Inflammatory macrophage (primary cell): ENCODE measurements at places on chromosomes 5 and 9.

GRCh38 chr5:38423276-38424147 lies 132.9 kb downstream of the LIFR start:
- no peak for DNase-seq

GRCh38 chr5:131854134-131854533 lies 57.3 kb upstream of the FNIP1 start:
- DNase-seq: peak; percentile 9

DNA sequence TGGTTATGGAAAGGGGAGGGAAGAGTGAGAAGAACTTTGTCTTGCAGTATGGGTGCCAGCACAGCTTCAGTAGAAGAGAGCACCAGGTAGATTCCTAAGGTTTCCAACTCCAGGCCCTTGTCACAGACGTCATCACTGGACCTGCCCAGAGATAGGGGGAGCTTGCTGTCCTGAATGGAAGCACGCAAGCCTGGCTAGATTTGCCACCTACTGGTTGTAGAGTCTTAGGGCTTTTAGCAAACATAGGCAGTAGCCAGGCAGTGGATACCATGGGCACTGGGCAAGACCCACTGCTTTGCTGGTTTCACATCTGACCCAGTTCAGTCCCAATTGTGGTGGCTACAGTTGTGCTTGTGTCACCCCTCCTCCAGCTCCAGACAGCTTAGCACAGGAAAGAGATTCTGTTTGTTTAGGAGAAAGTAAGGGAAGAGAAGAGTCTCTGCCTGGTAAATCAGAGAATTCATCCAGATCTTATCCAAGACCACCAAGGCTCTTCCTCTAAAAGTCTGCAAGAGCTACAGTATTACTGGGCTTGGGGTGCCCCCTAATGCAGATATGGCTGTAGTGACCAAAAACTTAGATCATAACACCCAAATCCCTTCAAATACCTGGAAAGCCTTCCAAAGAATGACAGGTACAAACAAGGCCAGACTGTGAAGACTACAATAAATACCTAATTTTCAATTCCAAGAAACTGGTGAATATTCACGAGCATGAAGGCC lies 158.9 kb downstream of the HINT1 start:
- no peak for DNase-seq

GRCh38 chr9:81893929-81894328 lies 34.3 kb upstream of the SPATA31D4 start:
- no peak for DNase-seq

DNA sequence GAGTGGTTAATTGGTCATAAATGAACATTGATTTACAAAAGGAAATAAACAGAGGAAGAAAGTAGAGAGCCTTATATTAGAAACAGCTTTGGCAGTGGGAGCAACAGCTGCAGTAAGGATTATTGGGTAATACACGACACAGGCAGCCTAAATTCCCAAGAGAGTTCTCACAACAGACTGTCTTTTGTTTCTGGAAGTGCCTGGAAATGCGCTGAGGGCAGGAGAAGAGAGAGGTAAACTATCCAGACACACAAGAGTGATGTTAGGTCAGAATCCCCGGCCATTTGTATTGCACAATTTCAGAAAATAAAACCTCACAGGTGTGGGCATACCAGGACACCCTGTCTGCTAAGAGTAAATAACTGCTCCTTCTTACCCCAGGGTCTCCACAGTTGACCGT lies 450.4 kb upstream of the CTNND2 start:
- DNase-seq: no peak

- DNase-seq: peak; percentile 78
Observed at GRCh38 chr9:134267881-134268724, 58.2 kb upstream of the RXRA start.

GRCh38 chr9:125407432-125407973 lies 145.9 kb downstream of the GAPVD1 start:
- no peak for DNase-seq

GRCh38 chr9:121654499-121655140 lies 3.2 kb downstream of the DAB2IP start:
- no peak for DNase-seq

DNA sequence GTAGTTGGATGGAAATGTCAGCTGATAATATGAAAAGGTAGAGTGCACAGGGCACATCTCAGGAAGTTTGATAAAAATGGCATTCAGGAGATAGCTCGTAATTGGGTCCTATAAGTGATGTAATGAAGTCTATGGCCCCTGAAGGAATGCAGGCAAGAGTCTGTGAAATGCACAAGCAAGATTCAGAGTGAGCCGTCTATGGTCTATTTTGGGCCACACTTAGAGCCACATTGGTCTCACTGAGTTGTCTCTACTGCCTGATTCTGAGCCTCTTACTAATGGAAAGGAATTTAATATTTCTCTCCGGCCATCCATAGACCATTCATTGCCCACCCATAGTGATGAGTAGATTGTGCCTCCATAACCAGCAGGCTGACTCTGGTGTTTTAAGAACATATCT lies 111.3 kb upstream of the KCNN2 start:
- DNase-seq: no peak

GRCh38 chr9:135500071-135500524 lies 384 bp upstream of the MRPS2 start:
- DNase-seq: no peak

DNA sequence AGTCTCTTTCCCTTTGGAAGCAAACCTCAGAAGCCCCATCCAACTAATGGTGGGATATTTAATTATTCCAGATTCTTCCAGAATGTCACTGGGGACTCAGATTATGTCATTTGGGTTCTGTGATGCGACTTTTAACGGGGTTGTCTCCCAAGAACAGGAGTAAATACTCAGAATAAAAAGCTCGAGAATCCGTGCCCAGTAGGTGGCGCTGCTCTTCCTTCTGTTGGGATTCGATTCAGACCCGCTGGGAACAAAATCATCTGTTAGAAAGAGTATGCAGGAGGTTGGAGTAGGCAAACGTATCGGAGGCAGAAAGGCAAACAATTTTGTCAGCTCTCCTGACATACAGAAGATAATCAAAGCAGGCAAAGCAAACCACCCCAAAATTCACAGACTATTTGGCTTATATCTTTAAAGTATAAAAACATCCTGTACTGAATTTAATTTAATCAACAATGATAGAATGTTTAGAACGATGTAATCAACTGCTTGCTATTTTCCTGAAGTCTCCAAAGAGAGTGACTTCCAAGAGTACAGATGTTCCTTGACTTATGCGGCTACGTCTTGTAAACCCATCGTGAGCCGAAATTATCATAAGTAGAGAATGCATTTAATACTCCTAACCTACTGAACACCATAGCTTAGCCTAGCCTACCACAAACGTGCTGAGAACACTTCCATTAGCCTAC lies 169.8 kb upstream of the RAI14 start:
- DNase-seq: peak; percentile 84

DNA sequence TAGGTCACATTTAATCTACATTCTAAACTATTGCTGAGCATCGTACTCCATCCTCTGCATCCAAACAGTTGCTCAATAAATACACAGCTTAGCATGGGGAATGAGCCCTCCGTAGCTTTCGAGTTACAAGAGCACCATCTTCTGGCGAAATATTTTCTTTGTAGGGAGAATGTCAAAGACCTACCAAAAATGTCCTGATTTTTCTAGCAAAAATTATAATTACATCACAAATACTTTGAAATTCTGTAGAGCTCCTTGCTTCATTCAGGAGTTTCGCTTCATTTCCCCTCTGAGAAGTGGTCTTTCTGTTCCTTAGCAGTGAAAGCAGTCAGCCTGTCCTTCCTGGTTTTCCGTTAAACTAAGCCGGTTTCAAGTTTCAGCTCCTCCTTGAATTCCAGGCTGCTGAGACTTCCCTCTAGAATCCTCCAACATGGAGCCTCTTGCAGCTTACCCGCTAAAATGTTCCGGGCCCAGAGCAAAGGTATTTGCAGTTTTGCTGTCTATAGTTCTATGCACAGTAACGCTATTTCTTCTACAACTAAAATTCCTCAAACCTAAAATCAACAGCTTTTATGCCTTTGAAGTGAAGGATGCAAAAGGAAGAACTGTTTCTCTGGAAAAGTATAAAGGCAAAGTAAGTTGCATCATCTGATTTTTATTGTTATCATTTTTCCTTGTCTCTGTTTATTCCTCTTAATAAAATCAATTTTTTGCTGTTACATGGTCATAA lies at the start of gene GPX8:
TSS of gene GPX8 (plus strand) at position 409 of the 730 bp plus-strand sequence. CDS start at position 431, 22 bp downstream.
- peak; percentile 24 for DNase-seq

DNA sequence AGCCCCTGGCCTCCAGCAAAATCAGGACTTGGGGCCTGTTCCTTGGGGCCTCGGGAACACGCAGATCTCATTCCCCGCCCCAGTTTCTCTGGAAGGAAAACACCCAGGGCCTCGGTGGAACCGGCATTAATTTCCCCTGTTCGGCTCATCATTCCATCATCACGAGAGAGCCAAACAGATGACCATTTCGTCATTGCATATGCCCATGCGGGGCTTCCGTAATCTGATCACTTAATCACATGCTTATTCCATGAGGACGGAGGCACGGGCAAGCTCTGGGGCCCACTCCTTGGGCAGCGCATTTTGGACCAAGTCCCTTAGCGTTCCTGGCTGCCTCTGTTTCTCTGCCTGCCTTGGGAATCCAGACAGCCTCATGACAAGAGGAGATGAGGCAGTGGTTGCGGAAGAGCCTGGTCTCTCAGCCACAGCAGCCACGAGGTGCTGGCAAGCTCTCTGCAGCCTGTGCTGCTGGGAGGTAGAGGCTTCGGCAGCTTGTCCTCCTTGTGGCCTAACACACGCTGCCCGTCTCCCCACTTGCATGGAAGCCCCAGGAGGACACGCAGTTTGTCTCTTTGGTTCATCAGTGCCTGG lies 65.0 kb upstream of the IER5L start:
- DNase-seq: no peak

GRCh38 chr9:105047742-105048041 lies 119.7 kb upstream of the ABCA1 start:
- DNase-seq: no peak

DNA sequence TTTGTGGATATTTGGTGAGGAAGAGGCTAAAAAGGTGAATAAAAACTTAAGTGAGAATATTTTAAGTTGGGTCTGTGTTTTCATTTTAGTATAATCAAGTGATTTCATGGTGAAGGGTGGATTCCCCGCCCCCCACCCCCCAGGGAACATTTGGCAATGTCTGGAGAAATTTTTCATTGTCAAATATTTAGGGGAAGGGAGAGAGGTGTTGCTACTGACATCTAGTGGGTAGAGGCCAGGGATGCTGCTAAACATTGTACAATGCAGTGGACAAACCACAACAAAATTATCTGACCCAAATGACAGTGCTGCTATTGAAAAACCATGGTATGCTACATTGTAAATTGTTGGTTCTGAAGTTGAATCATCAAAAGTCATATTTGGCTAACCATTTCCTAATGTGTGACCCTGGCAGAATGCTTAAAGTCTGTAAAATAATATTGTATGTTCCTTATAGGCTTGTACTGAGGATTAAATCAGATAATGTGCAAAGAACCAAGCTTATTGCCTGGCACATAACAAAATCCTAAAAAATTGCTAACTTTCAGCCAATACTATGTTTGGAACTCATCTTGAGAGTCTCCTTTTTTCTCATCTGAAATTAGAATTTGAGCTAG lies 5.6 kb downstream of the C5orf24 start:
- peak; percentile 12 for DNase-seq

DNA sequence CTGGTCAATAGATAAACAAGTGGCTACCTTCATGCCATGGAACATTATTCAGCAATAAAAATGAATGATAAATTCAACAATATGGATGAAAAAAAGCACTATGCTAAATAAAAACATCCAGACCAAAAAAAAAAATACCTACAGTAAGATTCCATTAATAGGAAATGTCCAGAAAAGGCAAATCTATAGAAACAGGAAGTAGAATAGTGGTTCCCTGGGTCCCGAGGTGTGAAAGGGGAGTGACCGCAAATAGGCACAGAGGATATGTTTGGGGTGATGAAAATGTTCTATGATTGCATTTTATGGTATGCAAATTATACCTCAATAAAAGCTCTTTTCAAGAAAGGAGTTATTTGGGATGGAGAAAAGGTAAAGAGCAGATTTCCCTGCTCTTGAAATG lies 3.6 kb upstream of the GPR151 start:
- DNase-seq: no peak

GRCh38 chr5:179209359-179210150 lies 135.7 kb downstream of the ADAMTS2 start:
- DNase-seq: no peak

GRCh38 chr5:177329883-177330282 lies 18.2 kb upstream of the MXD3 start:
- DNase-seq: no peak

- no peak for DNase-seq
Observed at GRCh38 chr9:136243631-136244030, 2.0 kb downstream of the QSOX2 start.

DNA sequence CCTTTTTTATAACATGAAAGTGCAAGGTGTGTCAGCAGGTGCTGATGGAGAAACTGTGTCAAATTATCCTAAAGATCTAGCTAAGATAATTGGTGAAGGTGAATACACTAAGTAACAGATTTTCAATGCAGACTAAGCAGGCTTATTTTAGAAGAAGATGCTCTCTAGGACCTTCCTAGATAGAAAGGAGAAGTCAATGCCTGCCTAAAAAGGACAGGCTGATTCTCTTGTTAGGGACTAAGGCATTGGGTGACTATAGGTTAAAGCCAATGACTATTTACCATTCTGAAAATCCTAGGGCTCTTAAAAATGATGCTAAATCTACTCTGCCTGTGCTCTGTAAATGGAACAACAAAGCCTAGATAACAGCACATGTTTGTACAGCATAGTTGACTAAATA lies 1682.4 kb downstream of the MAT2B start:
- DNase-seq: peak; percentile 8

- no peak for DNase-seq
Observed at GRCh38 chr9:130886981-130887380, 9.6 kb downstream of the QRFP start.

DNA sequence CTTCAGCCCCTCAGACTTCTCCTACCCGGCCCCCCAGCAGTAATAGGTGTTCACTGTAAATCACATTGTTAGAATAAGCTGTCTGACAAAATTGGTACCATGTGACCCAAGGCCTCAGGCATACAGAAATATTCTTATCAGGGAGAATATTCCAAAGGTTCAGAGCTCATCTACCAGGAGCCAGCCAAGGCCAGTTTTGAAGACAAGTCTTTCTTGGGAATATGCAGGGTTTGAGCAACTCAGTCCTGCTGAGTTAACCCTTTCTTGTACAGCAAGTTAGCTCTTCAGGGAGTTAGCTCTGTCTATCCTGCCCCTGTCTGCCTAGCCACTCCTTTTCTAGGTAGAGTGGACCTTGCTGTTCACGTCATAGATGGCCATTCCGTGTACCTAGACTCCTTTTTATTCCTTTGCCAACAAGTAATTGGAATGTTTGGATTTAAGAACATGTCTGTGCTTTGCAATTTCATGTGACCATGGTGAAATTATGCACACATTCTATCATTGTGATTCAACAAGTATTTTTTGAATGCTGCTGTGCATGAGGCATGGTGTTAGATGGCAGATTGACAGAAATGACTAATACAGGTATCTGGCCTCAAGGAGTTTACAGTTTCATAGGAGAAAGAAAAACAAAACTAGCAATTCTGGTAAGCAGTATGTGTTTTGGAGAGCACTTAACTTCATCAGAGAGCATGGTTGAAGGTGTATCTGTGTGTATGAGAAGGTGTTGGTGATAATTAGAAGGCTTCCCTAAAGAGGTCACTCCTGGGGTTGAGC lies 22.6 kb downstream of the TGFBR1 start:
- no peak for DNase-seq
